ENCODE measurements at places on chromosomes 7 and 10. TPM values are rescaled to one million over a fixed set of nuclear protein-coding genes. Genes with fewer than 3 reads are reported as not detected.

- DNase-seq = no peak
Measured at GRCh38 chr7:66246554-66247171, 41.5 kb downstream of the TPST1 start.

GRCh38 chr7:48188776-48189520 is 17.7 kb downstream of the ABCA13 start:
- no peak for DNase-seq

Gene ATRNL1
- polyA plus RNA-seq = 0.07 TPM

Gene GIMAP4
- polyA plus RNA-seq = 50.8 TPM

Gene RNF32
- polyA plus RNA-seq = 0.29 TPM

Measured in heart right ventricle (tissue), 16 donors.